ENCODE measurements at places on chromosomes 5 and 9.
A peak's percentile ranks its signal among the peaks of the same experiment; 100 is the strongest.

- no peak for DNase-seq
Measured at GRCh38 chr5:61438298-61438970, 106.4 kb downstream of the ZSWIM6 start.

- DNase-seq = no peak
Measured at GRCh38 chr9:36928210-36928609, 105.9 kb downstream of the PAX5 start.

DNA sequence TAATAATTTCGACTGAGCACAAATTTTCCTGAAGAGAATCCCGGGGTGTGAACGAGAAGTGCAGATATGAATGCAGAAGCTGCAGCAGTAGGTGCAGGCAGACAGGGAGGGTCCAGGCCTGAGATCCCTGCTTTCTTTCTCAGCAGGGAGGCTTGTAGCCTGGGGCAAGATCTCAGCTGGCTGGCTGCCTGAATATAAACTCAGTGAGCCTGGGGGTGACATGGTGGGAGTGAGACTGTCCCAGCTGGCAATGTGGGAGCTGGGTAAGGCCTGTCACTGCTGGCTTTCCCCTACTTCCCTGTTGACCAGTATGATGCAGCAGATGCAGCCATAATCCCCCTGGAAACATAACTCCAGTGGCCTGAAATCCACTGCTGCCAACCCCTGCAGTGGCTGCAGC, 325.2 kb downstream of the CETN3 start:
- no peak for DNase-seq

DNA sequence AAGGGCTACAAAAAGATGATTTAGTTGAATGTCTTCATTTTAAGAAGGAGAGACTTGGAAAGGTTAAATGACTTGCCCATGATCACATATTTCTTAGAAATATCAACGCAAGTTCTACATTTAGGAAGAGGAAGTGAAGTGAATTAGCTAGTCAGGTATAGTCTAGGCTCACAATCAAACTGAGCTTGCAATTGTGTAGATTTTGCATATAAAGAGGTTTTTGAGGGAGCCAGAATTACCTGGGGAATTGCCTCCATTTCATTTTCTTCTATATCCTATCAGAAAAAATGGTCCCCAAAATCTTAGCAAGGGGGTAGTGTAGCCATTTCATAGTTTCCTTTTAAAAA, 71.3 kb downstream of the MFAP3 start:
- DNase-seq = no peak

DNA sequence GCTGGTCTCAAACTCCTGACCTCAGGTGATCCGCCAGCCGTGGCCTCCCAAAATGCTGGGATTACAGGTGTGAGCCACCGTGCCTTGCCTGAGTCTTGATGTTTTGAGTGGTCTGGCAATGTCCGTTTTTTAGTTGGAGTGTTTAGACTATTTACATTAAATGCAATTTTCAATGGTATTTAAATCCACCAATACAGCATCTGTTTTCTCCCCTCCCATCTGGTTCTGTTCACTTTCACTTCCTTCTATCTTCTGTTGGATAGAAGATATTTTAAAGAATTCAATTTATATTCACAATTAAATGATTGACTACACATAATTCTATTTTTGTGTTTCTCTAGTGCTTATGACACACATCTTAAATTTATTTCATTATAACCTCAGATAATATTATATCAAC, 26.0 kb upstream of the PCAT7 start:
- DNase-seq = no peak

GRCh38 chr5:43231977-43232376, 40.0 kb downstream of the NIM1K start:
- DNase-seq = no peak

GRCh38 chr5:112221128-112221527, 197.9 kb downstream of the EPB41L4A start:
- no peak for DNase-seq

DNA sequence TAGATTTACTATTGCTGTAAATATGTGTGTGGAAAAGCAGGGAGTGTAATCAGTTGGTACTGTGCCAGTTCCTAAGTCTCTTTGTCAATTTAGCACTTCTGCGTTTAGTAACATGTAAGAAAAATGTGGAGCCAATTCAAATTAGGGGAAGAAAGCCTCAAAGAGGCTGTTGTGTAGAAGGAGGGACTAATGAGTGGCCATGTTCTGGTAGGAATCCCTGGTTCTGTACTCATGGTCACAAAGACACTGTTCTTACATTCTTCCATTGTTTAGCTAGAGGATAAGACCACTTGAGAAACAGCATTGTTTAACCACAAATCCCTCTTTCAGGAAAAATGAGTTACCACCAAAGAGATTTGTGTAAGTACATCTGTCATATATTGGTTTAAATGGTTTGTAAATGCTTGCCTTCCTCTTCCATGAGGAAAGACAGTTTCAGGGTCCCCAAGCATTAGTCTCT, 14.9 kb downstream of the ARHGEF28 start:
- no peak for DNase-seq

DNA sequence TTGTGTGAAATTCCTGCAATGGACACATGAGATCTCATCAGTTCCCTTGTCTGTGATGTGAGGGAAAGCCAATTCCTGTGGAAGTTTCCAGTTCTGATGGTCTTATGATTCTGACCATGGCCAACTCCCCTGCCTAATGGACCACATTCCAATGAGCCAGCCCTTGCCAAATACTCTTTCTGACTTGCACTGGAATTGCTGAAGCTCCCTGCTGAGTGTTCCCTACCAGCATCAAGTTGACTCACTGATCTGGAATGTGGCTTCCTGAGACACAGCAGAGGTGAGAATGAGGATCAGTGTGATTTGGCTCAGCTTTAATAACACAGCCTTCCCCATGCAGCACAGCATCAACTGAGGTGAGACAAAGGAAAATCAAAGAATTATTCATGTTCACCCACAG, 427.8 kb downstream of the KDM4C start:
- DNase-seq = peak; percentile 70
